Anterior cingulate cortex (tissue), 58 donors: ENCODE measurements at places on chromosomes 3 and 15.

- peak; percentile 28 for DNase-seq
Measured at GRCh38 chr15:73631915-73632669, 1.1 kb downstream of the NPTN start.

DNA sequence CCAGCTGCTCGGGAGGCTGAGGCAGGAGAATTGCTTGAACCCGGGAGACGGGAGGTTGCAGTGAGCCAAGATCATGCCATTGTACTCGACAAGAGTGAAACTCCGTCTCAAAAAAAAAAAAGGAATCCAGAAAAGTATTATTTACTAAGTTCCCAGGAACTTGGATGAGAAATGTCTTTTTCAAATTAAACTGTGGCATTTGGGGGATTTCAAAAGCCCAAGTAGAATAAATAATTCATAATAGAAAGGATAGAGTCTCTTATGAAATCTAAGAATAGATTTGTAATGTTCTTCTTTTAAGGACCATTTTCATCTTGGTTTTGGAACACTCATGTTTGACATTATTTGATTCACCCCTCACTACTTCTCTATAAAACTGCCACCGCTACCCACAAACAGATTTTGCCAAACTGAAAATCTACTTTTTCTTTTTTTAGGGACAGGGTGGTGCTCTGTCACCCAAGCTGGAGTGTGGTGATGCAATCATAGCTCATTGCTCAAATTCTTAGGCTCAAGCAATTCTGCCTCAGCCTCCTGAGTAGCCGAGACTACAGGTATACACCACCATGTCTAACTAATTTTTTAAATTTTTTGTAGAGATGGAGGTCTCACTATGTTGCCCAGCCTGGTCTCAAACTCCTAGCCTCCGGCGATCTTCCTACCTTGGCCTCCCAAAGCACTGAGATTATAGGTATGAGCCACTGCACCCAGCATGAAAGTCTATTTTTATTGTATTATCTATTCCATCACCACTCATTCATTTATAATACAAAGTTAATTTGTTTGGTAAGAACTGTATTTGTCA lies 99.3 kb downstream of the SENP2 start:
- no peak for DNase-seq

DNA sequence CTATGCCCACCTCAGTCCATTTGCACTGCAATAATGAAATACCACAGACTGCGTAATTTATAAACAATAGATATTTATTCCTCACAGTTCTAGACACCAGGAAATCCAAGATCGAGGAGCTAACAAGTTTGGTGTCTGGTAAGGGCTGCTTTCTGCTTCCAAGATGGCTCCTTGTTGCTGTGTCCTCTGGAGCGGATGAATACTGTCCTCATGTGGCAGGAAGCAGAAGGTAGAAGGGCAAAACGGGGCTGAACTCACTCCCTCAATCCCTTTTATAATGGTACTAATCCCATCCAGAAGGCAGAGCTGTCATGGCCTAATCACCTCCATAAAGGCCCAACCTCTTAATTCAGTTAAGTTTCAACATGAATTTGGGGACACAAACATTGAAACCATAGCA lies 75.3 kb downstream of the P2RY1 start:
- no peak for DNase-seq

GRCh38 chr3:71011565-71012287 lies 571.8 kb downstream of the FOXP1 start:
- DNase-seq, result no peak
